Activated CD4-positive, alpha-beta T cell treated with anti-CD3 and anti-CD28 coated beads for 36 hours (primary cell): ENCODE measurements at places on chromosomes 3 and 15. TPM values are rescaled to one million over a fixed set of nuclear protein-coding genes. Genes with fewer than 3 reads are reported as not detected.

DNA sequence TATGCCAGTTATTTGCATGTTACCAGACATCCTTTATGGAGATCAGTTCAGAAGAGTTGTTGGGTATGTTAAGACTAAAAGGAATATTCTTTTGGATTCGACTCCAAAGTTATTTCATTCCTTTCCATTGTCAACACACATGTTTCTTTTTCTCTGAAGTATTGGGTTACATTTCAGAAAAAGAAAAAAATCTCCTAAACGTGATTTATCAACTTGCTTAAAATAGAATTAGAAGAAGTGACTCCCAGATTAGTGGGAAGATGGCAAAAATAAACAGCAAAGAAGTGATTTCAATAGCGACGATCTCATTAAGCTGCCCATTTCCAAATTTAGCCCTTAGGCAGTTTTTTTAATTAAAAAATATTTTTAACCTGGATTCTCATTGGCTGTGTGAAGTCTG lies 85.4 kb downstream of the TIGIT start:
- DNase-seq, result no peak

DNA sequence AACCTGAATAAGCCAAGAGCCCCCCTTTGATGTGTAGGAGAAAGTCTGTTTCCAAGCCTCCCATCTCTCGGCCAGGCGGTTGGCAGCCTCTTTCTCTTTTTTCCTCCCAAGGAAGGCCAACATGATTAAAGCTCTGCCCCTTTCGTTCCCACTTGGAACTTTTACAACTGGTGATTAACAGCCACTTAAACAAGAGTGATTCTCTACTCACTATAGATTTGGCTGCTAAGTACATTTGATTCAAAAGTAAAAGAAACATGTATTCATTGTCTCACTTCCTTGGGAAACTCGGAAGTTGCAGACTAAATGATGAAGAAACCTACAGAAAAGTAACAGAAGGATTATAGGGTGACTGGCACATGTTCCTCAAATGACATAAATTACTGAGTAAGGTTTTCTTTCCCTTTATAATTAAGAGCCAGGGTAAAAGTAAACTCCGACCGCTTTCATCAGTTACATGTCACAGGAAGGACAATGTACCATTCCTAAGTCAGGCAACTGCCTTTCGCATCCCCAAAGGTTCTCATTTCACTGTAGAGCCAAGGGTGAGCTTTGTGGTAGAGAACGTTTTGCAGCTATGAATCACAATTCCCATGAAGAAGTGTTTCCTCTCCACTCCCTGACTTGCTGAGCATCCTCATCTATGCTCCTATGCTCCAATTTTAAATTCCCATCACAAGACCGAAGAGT lies 72.7 kb downstream of the MB21D2 start:
- DNase-seq, result no peak

GRCh38 chr3:73060302-73060723 lies 1.1 kb upstream of the EBLN2 start:
- no peak for DNase-seq

DNA sequence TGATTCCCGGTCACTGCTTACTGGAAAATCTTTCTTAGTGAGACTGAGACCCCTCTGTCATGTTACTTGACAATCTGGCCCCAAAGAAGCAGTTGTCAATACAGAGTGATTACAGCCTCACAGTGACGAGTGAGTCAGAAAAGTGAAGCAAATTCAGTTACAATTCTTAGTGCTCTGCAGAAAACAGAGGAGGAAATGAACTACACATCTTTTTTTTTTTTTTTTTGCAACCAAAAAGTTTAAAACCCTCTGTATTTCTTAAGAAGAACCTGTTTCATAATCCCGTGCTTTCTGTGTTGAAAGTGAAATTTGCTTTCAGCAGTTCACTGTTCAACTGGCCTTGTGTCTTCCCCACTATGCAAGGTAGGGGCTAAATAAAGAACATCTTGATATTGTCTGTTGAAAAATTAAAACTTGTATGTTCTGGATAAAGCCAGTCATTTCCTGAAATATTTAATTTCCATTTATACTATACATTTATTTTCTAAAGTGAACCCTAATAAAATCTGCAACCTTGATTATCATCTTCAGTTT lies 1.9 kb downstream of the AQP9 start:
- DNase-seq, result no peak

DNA sequence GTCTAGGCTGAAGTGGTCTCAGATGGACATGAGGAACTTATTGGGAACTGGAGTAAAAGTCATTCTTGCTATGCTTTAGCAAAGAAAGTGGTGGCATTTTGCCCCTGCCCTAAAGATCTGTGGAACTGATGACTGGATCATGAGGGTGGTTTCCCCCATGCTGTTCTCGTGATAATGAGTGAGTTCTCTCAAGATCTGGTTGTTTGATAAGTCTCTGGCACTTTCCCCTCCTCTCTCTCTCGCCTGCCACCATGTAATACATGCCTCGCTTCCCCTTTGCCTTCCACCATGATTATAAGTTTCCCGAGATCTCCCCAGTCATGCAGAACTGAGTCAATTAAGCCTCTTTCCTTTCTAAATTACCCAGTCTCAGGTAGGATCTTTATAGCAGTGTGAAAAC lies 11.5 kb upstream of the MLF1 start:
- DNase-seq, result no peak

DNA sequence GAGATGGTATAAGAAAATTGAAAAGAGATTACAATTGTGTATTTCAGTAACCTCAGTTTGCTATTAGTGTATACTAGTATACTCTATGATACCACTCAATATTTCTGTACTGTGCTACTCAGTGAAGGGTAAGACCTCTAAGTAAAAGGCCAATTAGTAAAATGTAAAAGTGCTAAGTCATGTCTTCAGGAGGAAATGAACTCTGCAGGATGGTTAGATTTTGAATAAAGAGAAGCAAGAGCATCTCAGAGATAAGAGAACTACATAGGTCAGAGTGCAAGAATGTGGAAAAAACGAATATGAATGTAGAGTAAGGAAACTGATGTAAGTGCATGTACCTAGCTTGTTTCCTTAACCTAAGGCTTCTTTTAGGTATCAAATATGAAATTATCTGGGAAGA lies 796.6 kb upstream of the GBE1 start:
- no peak for DNase-seq

- no peak for DNase-seq
Measured at GRCh38 chr3:97102641-97103040, 288.2 kb downstream of the EPHA6 start.

DNA sequence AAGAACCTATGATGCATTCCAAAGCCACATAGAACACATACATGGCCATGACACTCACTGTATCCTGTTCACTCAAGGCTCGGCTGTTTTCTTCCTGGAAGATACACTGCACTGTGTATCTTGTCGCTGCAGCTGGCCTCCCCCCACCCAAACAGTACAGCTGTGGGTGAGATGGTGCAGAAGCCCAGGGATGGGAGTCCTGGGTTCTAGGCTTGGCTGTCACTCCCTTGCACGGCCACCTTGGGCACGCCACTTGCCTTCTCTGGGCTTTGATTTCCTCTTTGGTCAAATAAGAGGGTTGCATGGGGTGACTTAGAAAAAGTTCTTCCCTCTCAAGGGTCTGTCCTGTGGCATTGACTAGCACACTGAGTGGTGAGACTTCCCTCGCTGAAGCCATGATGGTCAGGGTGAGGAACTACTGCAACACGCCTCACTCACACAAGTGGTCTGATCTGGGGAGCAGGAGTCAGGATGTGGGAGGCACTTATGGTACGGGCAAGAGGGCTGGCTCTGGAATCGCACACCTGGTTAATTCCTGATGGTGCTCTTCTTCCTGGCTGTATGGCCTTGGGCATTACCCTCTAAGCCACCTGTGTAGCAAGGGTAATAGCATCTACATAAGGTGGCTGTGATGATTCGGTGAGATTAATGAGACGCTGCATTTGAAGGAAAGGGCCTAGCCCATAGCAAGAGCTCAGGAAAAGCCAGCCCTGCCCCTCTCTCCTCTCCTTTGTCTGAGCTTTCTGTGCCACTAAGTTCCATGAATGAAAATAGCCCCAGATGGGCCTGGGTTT lies 44.0 kb downstream of the ANP32A start:
- no peak for DNase-seq

GRCh38 chr15:89777073-89777751 lies 1.1 kb downstream of the MESP2 start:
- DNase-seq, result no peak

DNA sequence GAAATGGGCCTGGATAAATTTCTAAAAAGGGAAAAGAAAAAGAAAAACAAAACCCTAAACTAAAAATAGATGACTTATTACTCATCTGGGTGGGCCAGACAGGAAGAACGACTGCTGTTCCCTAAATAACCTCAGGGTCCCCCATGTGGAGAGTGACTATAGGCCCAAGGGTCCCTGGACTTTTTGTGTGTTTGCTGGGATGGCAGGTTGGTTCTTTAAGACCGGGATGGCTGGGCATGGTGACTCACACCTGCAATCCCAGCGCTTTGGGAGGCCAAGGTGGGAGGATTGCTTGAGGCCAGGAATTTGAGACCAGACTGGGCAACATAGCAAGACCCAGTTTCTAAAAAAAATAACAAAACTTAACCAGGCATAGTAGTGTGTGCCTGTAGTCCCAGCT lies 43.8 kb upstream of the TRA2B start:
- no peak for DNase-seq

GRCh38 chr3:100264242-100264641 lies 3.5 kb downstream of the TBC1D23 start:
- no peak for DNase-seq

GRCh38 chr3:152026033-152026556 lies 152.7 kb downstream of the SUCNR1 start:
- no peak for DNase-seq

DNA sequence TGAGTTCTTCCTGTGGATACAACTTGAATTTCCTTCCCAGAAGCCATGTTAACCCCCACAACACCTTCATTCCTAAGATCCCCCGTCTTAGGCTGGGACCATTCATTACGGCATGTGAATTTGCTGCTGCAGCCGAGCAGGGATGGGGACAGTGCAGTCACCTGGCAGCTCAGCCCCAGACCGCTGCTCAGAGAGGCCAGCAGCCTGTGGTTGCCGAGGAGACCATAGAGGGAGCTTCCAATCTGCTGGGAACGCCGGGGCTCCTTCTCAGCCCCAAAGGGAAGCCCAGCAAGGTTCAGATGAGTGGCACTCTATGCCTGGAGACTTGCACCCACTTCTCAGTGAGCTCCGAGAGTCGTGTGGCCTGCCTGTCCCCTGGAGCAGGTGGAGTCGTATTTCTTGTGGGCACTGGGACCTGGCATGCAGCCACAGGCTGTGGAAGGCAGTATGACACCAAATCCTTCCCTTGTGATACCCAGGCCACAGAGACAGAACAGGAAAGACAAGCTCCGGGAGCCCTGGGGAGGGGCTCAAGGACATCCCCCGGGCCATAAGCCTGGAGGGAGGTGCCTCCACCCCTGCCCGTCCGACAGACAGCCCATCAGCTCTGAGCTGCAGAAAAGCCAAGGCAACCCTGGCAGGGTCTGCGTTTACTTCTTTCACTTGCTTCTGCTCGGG lies 167.3 kb downstream of the FAM43A start:
- no peak for DNase-seq

TMC3 gene
- not detected for total RNA-seq

ANKUB1 gene
- not detected for total RNA-seq

UBA7 gene
- total RNA-seq, result 85.7 TPM

TNNC1 gene
- 2.7 TPM for total RNA-seq
